Activated CD4-positive, alpha-beta T cell treated with anti-CD3 and anti-CD28 coated beads, Interleukin-2, amount 10 ng/mL, durations not matched to agents 24 days and 14 days (primary cell): ENCODE measurements at places on chromosomes 6 and 20. TPM values are rescaled to one million over a fixed set of nuclear protein-coding genes. Genes with fewer than 3 reads are reported as not detected.

DNA sequence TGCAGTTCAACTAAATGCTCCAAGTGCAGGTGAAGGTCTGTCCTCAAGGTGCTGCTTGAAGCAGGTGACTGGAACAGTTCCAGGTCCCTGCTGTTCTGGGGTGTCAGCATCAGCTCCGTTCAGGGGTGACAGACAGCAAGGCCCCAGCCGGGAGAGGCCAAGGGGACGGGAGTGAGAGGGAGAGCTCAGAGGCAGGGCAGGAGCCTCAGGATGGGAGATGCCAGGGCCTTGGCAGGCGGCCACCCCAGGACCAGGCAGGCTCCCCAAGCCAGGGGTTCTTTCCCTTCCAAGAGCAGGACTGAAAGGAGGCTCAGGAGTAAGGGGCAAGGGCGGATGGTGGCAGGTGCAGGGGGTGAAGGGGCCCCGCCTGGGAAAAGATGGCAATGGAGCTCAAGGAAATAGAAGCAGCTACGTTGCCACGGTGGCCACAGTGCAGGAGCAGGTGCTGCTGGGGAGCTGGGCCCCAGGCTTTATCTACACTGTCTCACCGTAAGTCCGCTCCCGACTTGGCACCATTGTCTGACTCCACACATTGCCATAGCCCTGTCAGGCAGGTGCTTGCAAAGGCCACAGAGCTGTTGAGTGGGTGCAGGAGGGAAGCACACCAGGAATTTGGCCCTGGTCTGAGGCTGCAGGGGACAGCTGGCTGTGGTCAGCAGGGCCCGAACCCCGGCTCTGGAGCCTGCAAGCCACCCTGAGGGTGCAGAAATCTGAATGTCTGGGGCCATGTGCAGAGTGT, 43.1 kb downstream of the ERMARD start:
- DNase-seq, result no peak
- no peak overlapping the region for H3K27ac ChIP-seq
- no peak overlapping the region for H3K4me3 ChIP-seq
- H3K27me3 ChIP-seq, result peaks cover 63% of the 10 kb centered on the region
- no peaks in the 10 kb centered on the region for H3K36me3 ChIP-seq
- H3K4me1 ChIP-seq, result peaks cover 13% of the 10 kb centered on the region

- H3K36me3 ChIP-seq, result no peaks in the 10 kb centered on the region
- DNase-seq, result no peak
- peaks cover 20% of the 10 kb centered on the region for H3K27me3 ChIP-seq
- no peak overlapping the region for H3K4me3 ChIP-seq
Measured at GRCh38 chr6:25659633-25660368, 7.8 kb downstream of the SCGN start.

DNA sequence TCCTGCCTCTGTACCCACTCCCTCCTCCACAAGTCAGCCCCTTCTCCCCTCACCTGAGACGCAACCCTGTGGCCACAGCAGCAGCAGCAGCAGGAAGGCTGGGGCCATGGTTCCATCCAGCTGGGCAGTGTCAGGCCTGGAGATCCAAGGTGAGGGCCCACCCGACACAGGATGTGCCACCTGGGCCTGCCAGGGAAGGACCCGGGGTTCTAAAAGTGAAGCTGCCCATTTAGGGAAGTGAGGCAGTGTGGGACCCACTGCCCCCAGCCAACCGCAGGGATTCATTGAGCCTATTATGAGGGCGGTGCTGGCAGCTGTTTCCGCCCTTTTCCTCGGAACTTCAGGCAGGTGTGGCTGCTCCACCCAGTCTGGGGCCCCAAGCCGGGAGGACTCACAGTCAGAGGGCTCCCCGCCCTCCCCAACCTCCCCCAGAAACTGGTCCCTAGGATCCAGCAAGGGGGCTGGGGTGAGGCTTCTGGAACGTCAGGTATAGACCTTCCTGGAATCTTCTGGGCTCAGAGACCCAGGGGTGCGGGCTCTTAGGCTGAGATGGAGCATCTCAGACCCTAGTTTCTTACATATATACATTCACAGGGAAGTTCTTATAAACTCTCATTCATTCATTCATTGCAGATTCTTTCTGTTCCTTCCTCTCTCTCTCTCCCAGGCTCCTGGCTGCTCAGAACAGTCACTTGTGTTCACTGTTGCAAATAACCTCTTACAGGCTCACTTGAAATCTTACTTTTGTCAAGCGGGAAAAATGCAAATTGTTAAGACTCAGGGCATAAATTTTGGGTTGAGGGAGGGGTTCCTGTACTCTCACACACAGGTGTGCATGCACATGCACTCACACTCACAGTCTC, at the start of gene TREML2:
TREML2 (minus strand) TSS at position 249 of the 863 bp plus-strand sequence; CDS start at position 108, 141 bp downstream.
- peak; percentile 82 for DNase-seq
- peak within 1 kb of the TSS; percentile 80 for H3K4me3 ChIP-seq
- H3K27ac ChIP-seq, result peak within 1 kb of the TSS; percentile 94
- peaks cover 2% of the 10 kb centered on the region for H3K27me3 ChIP-seq
- peaks cover 49% of the 10 kb centered on the region for H3K4me1 ChIP-seq
- H3K36me3 ChIP-seq, result peaks cover 18% of the 10 kb centered on the region

- H3K4me1 ChIP-seq, result no peaks in the 10 kb centered on the region
- no peak for DNase-seq
- H3K4me3 ChIP-seq, result no peak overlapping the region
- H3K27ac ChIP-seq, result no peak overlapping the region
- H3K27me3 ChIP-seq, result no peaks in the 10 kb centered on the region
- H3K36me3 ChIP-seq, result no peaks in the 10 kb centered on the region
Measured at GRCh38 chr6:91486200-91486599, 899.3 kb upstream of the MAP3K7 start.

STMND1 gene
- not detected in 2 replicates for total RNA-seq

GRCh38 chr20:63499338-63499969, 571 bp upstream of the EEF1A2 start:
- peaks cover 29% of the 10 kb centered on the region for H3K27me3 ChIP-seq
- H3K27ac ChIP-seq, result no peak overlapping the region
- DNase-seq, result no peak
- H3K4me3 ChIP-seq, result no peak overlapping the region
- no peaks in the 10 kb centered on the region for H3K36me3 ChIP-seq
